Memory B cell (primary cell): ENCODE measurements at places on chromosomes 13 and 19.

DNA sequence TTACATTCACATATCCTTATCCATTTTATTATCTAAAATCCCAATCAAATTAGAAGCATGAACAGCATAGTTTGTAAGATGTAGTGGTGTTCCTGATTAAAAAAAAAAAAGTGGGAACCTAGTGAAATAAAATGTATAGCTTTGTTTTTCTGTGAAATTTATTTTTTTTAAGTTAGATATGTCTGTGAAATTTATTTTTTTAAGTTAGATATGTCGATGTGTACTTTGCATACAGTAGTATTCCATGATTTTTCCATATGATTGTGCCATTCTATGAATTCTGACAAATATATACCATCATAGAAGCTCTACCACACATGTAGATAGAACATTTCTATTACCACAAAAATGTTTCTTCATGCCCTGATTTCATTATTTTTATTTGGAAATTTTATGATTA lies 6.0 kb upstream of the MAB21L1 start:
- peaks cover 9% of the 10 kb centered on the region for H3K27me3 ChIP-seq
- H3K4me3 ChIP-seq: no peak overlapping the region
- peaks cover 6% of the 10 kb centered on the region for H3K4me1 ChIP-seq
- peaks cover under 1% of the 10 kb centered on the region for H3K36me3 ChIP-seq
- no peak for DNase-seq

DNA sequence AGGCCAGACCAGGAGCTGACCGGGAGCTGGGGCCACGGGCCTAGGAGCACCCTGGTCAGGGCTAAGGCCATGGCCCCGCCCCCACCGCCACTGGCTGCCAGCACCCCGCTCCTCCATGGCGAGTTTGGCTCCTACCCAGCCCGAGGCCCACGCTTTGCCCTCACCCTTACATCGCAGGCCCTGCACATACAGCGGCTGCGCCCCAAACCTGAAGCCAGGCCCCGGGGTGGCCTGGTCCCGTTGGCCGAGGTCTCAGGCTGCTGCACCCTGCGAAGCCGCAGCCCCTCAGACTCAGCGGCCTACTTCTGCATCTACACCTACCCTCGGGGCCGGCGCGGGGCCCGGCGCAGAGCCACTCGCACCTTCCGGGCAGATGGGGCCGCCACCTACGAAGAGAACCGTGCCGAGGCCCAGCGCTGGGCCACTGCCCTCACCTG lies 6.6 kb downstream of the SPHK2 start:
- peaks cover 16% of the 10 kb centered on the region for H3K36me3 ChIP-seq
- H3K4me3 ChIP-seq: no peak overlapping the region
- no peaks in the 10 kb centered on the region for H3K27me3 ChIP-seq
- no peak for DNase-seq
- H3K27ac ChIP-seq: no peak overlapping the region

GRCh38 chr13:75263741-75264407 lies 218.1 kb downstream of the TBC1D4 start:
- no peak for DNase-seq
- H3K27ac ChIP-seq: no peak overlapping the region
- H3K4me3 ChIP-seq: no peak overlapping the region
- peaks cover 1% of the 10 kb centered on the region for H3K27me3 ChIP-seq

DNA sequence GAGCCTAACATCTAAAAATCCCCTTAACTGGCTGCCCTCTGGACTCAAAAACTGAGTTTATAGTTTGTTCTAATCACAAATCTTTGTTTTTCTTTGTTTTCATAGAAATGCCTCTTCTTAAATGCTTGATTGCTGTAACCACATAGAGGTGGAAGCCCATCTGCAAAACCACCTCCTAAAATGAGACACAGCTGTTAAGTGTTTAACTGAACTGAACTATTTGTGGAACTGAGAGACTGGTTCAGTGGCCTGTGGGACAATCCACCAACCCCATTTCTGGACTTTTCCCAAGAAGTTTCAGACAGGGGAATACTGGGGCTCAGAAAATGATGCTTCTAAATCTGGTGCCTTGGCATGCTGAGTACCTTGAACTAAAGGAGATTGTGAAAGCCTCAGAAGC lies 50.9 kb upstream of the TM9SF2 start:
- no peak for DNase-seq
- H3K4me3 ChIP-seq: no peak overlapping the region
- H3K4me1 ChIP-seq: no peaks in the 10 kb centered on the region
- H3K36me3 ChIP-seq: peaks cover 3% of the 10 kb centered on the region
- H3K27ac ChIP-seq: no peak overlapping the region

GRCh38 chr13:97502181-97502580 lies 68.2 kb downstream of the RAP2A start:
- H3K4me1 ChIP-seq: peaks cover 2% of the 10 kb centered on the region
- DNase-seq: no peak

GRCh38 chr13:26457212-26457611 lies 100.3 kb upstream of the WASF3 start:
- no peak for DNase-seq
- no peak overlapping the region for H3K4me3 ChIP-seq
- peaks cover 1% of the 10 kb centered on the region for H3K27me3 ChIP-seq
- no peaks in the 10 kb centered on the region for H3K36me3 ChIP-seq
- no peaks in the 10 kb centered on the region for H3K4me1 ChIP-seq

DNA sequence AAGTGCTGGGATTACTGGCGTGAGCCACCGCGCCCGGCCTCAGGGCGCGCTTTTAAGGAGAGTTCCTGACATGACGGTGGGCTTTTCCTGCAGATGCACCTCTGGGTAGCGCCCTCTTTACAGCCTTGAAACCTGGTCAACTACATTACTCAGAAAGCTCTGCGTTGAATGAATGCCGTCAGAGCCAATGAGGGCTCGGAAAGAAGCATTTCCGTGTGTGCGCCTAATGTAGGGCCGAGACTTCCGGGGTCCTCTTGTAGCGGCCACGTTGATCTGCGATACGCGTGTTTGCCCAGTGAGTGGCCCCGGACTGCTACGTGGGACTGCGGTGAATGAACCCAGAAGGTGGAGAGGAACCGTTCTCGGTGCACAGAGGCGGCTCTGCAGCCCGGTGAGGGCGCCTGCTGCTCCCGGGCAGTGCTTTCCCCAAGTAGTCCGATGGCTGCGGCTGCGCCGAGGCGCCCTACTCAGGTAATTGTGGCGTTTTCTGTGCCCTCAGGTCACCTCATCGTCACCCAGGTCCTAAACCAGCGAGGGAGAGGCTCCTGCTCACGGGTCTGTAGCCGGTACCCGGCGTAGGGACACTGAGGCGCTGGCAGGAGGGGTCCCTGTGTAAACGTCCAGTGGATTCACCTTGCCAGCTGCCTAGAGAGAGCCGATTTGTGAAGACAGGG lies 4.9 kb upstream of the ZNF552 start:
- H3K27me3 ChIP-seq: no peaks in the 10 kb centered on the region
- DNase-seq: peak; percentile 61
- peaks cover 3% of the 10 kb centered on the region for H3K36me3 ChIP-seq

DNA sequence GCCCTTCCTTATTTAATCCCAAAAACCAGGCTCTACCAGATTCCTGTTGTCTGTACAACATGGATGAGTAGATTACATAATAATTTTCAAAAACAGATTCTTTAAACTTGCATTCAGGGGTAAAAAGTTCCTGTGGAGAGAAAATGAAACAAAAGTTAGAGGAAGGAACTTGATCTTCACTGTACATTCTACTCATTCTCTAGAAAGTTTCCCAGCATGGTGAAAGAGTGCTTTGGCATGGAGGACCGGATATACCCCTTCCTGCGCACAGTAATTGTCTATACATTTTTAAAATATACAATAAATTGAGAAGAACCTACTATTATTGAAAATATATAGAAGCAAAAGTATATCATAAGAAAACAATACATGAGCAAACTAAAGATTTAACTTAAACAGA lies 274.2 kb downstream of the ITGBL1 start:
- H3K36me3 ChIP-seq: no peaks in the 10 kb centered on the region
- no peaks in the 10 kb centered on the region for H3K4me1 ChIP-seq
- H3K4me3 ChIP-seq: no peak overlapping the region
- H3K27ac ChIP-seq: no peak overlapping the region
- DNase-seq: no peak

- no peaks in the 10 kb centered on the region for H3K27me3 ChIP-seq
- H3K27ac ChIP-seq: no peak overlapping the region
- H3K36me3 ChIP-seq: no peaks in the 10 kb centered on the region
- DNase-seq: peak; percentile 72
These were observed 2.5 kb upstream of the KEAP1 start for GRCh38 chr19:10505583-10506229.

DNA sequence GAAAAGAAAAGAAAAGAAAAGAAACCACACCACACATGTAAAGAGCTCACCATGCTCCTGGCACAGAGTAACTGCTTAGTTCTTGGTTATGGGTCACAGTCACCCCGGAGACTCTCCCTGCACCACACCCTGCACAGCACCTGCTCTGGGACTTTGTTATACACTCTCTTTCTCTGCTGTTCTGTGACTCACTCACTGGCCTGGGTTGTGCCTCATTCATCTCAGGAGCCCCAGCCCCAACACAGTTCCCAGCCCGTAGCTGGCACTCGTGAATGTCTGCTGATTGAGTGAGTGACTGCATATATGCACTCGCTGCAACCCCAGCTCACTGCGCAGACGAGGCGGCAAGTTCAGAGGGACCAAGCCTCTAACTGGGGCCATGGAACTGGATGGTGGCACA lies 22.9 kb upstream of the ZNF507 start:
- peaks cover 2% of the 10 kb centered on the region for H3K36me3 ChIP-seq
- H3K4me1 ChIP-seq: peaks cover 7% of the 10 kb centered on the region
- DNase-seq: no peak
- no peak overlapping the region for H3K4me3 ChIP-seq
- peaks cover 19% of the 10 kb centered on the region for H3K27me3 ChIP-seq

DNA sequence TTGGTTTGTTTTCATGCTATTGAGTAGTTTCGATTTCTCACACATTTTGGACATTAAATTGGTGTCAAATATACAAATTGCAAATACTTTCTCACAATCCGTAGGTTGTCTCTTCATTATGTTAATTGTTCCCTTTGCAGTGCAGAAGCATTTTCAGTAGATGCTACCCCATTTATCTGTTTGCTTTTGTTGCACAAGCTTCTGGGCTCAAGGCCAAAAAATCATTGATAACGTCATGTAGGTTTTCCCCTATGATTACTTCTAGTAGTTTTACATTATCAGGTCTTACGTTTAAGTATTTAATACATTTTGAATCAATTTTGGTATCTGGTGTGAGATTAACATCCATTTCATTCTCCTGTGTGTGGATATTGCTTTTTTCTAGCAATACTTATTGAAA lies 14.0 kb upstream of the ZNF347 start:
- no peaks in the 10 kb centered on the region for H3K4me1 ChIP-seq
- peaks cover 42% of the 10 kb centered on the region for H3K36me3 ChIP-seq
- H3K27me3 ChIP-seq: no peaks in the 10 kb centered on the region
- no peak overlapping the region for H3K27ac ChIP-seq

GRCh38 chr13:78787190-78787589 lies 128.2 kb upstream of the OBI1 start:
- H3K4me1 ChIP-seq: no peaks in the 10 kb centered on the region
- H3K4me3 ChIP-seq: no peak overlapping the region

- no peaks in the 10 kb centered on the region for H3K36me3 ChIP-seq
- no peak for DNase-seq
- no peak within 1 kb of the TSS for H3K4me3 ChIP-seq
- no peak within 1 kb of the TSS for H3K27ac ChIP-seq
- H3K4me1 ChIP-seq: no peaks in the 10 kb centered on the region
- peaks cover 13% of the 10 kb centered on the region for H3K27me3 ChIP-seq
These were observed at the start of gene SIGLECL1 for GRCh38 chr19:51250786-51251467. TSS of gene SIGLECL1 (plus strand) at chr19:51251080. CDS start at chr19:51264073, 12,993 bp downstream.

DNA sequence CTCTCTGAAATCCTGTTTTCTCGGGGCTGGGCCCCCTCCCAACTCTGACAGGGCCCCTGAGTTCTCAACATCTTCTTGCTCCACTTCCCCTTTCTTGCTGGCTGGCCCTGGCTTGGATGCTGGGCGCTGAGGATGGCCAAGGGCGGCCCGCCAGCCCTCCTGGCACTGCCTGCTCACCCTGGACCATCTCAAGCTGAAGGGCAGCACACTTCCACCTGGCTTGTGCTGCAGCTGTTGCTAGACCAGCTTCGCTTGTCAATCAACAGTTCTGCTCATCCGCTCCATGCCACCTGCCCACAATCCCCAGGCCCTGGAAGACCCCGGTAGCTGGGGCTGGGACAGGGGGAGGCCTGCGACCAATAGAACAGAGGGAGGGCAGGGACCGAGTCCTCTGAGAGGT lies 6.9 kb upstream of the GMIP start:
- no peaks in the 10 kb centered on the region for H3K27me3 ChIP-seq
- H3K4me3 ChIP-seq: no peak overlapping the region
- peaks cover 39% of the 10 kb centered on the region for H3K36me3 ChIP-seq
- no peak for DNase-seq
- H3K27ac ChIP-seq: no peak overlapping the region
- peaks cover 4% of the 10 kb centered on the region for H3K4me1 ChIP-seq

DNA sequence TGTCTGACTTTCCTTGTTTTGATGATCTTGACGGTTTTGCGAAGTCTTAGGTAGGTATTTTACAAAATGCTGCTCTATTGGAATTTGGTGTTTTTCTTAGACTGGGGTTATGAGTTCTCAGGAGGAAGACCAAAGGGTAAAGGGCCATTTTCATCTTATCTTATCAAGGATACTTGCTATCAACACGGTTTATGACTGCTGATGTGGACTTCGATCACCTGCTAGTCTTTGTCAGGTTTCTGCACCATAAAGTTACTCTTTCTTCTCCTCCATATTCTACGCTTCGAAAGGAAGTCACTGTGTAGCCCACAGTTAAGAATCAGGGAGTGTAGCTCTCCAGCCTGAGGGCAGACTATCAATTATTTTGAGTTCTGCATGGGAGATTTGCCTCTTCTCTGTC lies 7.4 kb upstream of the CEBPG start:
- no peaks in the 10 kb centered on the region for H3K4me1 ChIP-seq
- no peak overlapping the region for H3K4me3 ChIP-seq

DNA sequence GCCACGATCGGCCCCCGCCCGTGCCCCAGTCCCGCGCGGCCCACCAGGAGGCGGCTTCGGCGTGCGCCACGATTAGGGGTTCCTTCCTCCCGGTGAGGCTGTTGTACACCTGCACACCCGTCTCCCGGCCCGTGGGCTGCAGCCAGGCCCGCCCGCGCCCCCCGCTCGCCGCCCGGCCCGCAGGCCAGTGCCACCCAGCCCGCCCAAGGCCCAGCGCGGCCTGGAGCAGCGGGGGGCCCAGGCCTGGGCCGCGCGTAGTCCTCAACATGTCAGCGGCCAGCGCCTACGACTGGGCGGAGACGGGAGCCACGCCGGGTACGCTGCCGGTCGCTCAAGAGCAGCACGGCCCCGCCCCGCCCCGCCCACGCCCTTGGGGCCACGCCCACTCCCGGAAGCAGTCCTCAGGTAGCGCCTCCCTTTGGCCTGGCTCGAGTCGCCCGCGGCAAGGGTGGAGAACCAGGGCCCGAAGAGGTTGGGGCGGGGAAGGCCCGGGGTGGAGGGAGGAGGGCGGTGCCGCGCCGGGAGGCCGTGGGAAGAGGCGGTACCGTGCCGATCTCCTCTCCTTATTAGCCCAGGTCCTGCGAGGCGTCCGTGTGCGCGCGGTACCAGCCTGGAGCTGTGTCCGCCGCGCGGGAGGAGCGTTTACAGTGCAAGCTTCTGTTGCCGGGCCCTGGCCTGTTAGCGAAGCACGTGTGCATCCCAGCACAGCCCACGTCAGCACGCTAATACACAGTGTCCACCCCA lies at the start of gene CARS2:
CARS2 (minus strand) TSS at position 291 of the 744 bp plus-strand sequence; CDS start at position 268, 23 bp downstream.
- peak within 1 kb of the TSS; percentile 83 for H3K27ac ChIP-seq
- peaks cover 26% of the 10 kb centered on the region for H3K4me1 ChIP-seq
- DNase-seq: peak; percentile 77
- peaks cover 10% of the 10 kb centered on the region for H3K36me3 ChIP-seq
- H3K4me3 ChIP-seq: peak within 1 kb of the TSS; percentile 91

- H3K4me3 ChIP-seq: no peak overlapping the region
- peaks cover 11% of the 10 kb centered on the region for H3K36me3 ChIP-seq
- no peaks in the 10 kb centered on the region for H3K27me3 ChIP-seq
- no peak for DNase-seq
- no peak overlapping the region for H3K27ac ChIP-seq
- H3K4me1 ChIP-seq: peaks cover 41% of the 10 kb centered on the region
These were observed 7.2 kb downstream of the ACTN4 start for GRCh38 chr19:38654628-38655055.
